ENCODE measurements at places on chromosomes 7 and 10.
A peak's percentile ranks its signal among the peaks of the same experiment; 100 is the strongest.

GRCh38 chr10:124655191-124656112 lies 88.7 kb downstream of the FAM53B start:
- no peak for DNase-seq

- no peak for DNase-seq
These were observed 174.6 kb upstream of the KLF6 start for GRCh38 chr10:3959370-3960325.

DNA sequence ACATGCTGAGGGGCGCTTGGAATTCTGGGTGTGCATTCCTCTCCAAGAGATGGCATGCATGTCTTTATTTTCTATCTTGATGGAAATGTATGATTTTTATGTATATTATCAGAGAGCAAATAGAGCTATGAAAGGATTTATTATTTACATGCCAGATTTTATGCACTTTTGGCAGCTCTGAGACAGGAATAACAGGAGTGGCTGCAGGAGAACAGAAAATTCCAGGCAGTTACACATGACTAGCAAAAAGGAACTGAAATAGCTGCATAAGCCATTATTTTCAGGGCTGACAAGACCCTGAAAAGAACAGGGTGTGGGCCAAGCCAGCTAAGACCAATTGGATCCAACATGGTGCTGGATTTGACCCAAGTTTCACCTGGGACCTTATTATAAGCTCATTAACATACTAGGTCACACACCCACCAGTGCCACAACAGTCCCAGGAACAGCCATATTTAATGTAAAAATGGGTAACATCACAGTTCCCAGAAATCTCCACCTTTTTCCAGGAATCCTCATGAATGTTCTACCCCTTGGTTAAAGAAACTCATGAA lies 43.2 kb upstream of the ACSL5 start:
- DNase-seq: no peak

DNA sequence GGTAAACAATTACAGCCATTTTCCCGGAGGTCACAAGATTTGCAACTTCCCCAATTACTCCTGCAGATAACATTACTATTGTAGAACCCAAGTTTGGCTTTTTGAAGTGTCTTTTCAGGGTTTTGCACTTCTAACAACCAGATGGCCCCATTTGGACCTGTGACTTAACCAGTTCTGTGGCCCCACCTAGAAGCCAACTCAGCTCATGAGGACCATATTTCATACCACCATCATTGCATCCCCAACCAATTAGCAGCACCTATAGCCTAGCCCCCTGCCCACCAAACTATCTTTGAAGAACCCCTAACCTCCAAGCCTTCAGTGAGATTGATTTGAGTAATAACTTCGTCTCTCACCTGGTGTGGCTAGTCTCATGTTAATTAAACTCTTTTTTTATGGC lies 51.3 kb upstream of the WDR11 start:
- no peak for DNase-seq

DNA sequence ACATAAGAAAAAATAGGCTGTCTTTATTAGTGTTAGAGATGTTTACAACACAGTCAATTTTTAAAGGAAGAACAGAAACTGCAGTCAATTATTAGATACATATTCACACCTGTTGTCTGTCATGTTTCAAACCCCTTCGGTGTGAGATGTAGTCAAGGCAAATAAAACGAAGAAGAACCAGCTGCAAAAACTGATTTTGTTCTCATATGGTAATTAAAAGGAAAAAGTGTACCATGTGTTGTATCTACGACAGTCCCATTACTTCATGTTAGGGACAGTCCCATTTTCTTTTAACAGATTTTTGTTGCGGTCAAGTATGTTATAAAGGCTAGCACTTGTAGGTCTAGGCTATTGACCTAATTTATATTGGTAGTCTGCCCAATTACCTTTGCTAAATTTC lies 149.4 kb downstream of the LRRN3 start:
- no peak for DNase-seq

- DNase-seq: no peak
These were observed 83.8 kb downstream of the CPEB3 start for GRCh38 chr10:92207061-92207460.

DNA sequence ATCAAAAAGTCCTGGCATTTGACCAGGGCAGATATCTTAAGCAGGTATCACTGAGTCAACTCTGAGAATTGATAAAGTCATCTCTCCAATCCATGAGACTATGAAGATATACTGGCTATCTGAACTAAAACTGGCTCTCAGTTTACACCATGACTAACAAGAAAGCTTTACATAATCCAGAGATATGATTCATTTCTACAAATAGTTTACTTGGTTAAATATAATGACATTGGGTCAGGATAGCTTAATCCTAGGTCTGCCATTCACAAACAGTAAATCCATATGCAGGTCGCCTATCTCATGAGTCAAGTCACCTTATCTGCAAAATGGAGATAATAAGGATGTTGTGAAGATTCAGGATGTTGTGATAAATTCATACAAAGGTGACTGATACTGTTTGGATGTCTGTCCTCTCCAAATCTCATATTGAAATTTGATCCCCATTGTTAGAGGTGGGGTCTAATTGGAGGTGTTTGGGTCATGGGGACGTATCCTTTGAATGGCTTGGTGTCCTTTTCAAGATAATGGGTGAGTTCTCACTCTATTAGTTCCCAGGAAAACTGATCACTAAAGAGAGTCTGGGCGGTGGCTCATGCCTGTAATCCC lies 117.4 kb downstream of the JMJD1C start:
- no peak for DNase-seq

GRCh38 chr10:88333248-88333630 lies 249.9 kb downstream of the RNLS start:
- DNase-seq: no peak

GRCh38 chr10:44253769-44254462 lies 131.0 kb downstream of the CXCL12 start:
- peak; percentile 61 for DNase-seq

- peak; percentile 46 for DNase-seq
These were observed 6.2 kb downstream of the SFR1 start for GRCh38 chr10:104128214-104128613.

GRCh38 chr10:9709849-9710248 lies 1307.8 kb upstream of the CELF2 start:
- no peak for DNase-seq

GRCh38 chr7:114741911-114742310 lies 180.0 kb upstream of the MDFIC start:
- no peak for DNase-seq

DNA sequence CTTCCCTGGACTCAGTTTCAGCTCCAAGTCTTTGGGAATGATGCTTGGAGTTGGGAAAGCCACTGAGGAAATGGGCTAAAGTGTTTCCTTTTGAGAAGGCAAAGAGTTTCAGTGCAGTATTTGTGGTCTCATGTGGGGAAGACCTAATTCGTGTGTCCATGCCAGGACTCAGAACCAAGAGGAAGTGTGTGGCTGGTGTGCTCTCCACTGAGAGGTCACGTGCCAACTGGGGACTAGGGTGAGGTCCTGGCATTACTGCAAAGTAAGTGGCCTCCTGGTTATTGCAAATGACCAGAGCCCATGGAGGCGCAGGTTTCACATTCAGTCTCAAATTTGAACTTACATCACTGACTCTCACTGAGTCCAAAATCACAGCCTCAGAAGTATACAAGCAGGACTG lies 48.6 kb upstream of the ITPRID1 start:
- DNase-seq: no peak

GRCh38 chr7:137947046-137947445 lies 54.8 kb downstream of the CREB3L2 start:
- no peak for DNase-seq
